ENCODE measurements at places on chromosomes 6 and 20.

- no peak overlapping the region for H3K27ac ChIP-seq
- no peaks in the 10 kb centered on the region for H3K4me1 ChIP-seq
- H3K4me3 ChIP-seq: no peak overlapping the region
- H3K36me3 ChIP-seq: no peaks in the 10 kb centered on the region
- H3K27me3 ChIP-seq: peaks cover 31% of the 10 kb centered on the region
These were observed 50.8 kb upstream of the NRN1 start for GRCh38 chr6:6057442-6058053.

GRCh38 chr20:58765780-58766179, 73.2 kb downstream of the NPEPL1 start:
- no peak overlapping the region for H3K4me3 ChIP-seq
- no peaks in the 10 kb centered on the region for H3K36me3 ChIP-seq
- no peak for DNase-seq
- H3K4me1 ChIP-seq: no peaks in the 10 kb centered on the region
- peaks cover 62% of the 10 kb centered on the region for H3K27me3 ChIP-seq
- no peak overlapping the region for H3K27ac ChIP-seq

- H3K27ac ChIP-seq: no peak overlapping the region
- no peak overlapping the region for H3K4me3 ChIP-seq
- no peak for DNase-seq
- no peaks in the 10 kb centered on the region for H3K27me3 ChIP-seq
- peaks cover 9% of the 10 kb centered on the region for H3K36me3 ChIP-seq
These were observed 557.4 kb upstream of the EYS start for GRCh38 chr6:66264376-66264775.

- no peak overlapping the region for H3K4me3 ChIP-seq
- H3K27ac ChIP-seq: no peak overlapping the region
- no peaks in the 10 kb centered on the region for H3K4me1 ChIP-seq
- H3K27me3 ChIP-seq: no peaks in the 10 kb centered on the region
- DNase-seq: no peak
These were observed 13.3 kb downstream of the HLA-DPB1 start for GRCh38 chr6:33088931-33089620.

- no peak for DNase-seq
- no peak overlapping the region for H3K27ac ChIP-seq
- no peaks in the 10 kb centered on the region for H3K4me1 ChIP-seq
- H3K36me3 ChIP-seq: no peaks in the 10 kb centered on the region
These were observed 49.1 kb downstream of the DAAM2 start for GRCh38 chr6:39841291-39841690.

DNA sequence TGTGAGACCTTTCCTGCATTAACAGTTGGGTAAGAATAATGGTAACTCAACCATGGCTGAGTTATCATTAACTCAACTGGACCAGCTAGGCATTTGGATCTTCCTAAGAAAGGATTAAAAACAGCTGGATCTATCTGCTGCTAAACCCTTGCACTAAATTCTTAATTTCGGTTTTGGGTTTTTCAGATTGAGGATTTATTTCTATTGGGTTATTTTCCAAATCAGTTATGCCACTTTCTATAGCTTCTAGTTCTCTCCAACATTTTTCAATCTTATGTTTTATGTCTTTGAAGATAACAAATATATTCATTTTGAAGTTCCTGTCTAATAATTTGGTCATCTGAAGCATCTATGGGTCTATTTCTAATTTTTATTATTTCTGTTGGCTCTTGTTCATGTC, 92.5 kb downstream of the KIF13A start:
- H3K36me3 ChIP-seq: peaks cover 33% of the 10 kb centered on the region
- peaks cover 16% of the 10 kb centered on the region for H3K27me3 ChIP-seq
- H3K4me3 ChIP-seq: no peak overlapping the region
- H3K4me1 ChIP-seq: no peaks in the 10 kb centered on the region

DNA sequence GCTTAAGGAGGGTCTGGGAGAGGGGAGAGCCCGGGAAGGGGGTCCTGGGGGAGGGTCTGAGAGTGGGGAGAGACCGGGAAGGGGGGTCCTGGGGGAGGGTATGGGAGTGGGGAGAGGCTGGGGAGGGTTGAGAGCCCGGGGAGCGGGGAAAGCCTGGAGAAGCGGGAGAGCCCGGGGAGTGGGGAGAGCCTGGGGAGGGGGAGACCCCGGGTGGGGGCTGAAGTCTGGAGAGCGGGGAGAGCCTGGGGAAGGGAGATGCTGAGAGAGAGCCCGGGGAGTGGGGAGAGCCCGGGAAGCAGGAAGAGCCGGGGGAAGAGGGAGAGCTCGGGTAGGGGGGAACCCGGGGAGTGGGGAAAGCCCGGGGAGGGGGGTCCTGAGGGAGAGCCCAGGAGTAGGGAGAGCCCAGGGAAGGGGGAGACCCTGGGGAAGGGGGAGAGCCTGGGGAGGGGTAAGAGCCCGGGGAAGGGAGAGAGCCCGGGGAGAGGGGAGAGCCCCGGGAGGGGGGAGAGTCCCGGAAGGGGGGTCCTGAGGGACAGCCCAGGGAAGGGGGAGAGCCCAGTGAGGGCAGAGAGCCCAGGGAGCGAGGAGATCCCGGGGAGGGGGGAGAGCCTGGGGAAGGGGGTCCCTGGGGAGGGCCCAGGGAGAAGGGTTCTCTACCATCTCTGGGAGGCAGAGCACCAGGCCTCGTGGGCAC, 148.5 kb downstream of the SYNDIG1 start:
- DNase-seq: no peak
- no peaks in the 10 kb centered on the region for H3K36me3 ChIP-seq
- H3K4me1 ChIP-seq: no peaks in the 10 kb centered on the region
- H3K27me3 ChIP-seq: peaks cover 23% of the 10 kb centered on the region
- no peak overlapping the region for H3K27ac ChIP-seq

- H3K27me3 ChIP-seq: peaks cover 34% of the 10 kb centered on the region
- H3K36me3 ChIP-seq: peaks cover under 1% of the 10 kb centered on the region
- H3K4me1 ChIP-seq: peaks cover 4% of the 10 kb centered on the region
- no peak overlapping the region for H3K27ac ChIP-seq
- DNase-seq: no peak
These were observed 4.2 kb upstream of the BMP6 start for GRCh38 chr6:7721649-7722048.

DNA sequence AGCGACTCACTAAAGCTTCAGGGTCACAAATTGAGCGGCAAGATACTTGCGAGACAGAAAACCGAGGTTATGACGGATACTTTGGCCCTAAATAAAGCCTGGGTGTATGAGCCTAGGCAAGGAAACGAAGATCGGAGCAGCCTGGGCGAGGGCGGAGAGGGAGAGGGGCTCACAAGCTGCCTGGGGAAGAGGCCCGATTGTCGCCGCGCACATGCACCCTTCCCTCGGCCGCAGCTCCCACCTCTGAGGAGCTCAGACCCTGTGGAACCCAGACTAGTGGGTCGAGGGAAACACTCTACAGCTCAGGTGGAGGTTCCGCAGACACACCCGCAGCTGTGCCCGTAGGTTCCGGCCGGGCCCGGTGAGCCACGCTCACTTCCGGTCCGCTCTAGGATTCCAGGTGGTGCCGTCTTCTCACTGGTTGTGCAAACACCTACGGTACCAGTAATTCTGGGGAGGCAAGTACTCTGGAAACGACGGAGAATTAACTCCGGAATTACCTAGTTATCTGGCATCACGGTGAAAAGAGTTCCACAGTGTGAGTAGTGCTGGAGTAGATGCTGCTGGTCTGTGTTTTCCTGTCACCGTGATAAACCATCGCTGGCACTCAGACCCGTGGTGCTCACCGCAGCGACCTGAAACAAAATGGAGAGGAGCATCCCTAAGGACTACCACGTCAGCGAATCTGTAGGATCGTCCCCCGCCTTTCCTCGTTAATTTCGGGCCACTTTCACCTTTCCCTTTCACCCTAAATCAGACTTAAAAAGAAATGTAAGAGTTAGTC, 61.5 kb downstream of the GPX5 start:
- H3K27me3 ChIP-seq: peaks cover 63% of the 10 kb centered on the region
- H3K4me3 ChIP-seq: peak overlapping the region; percentile 62
- no peak overlapping the region for H3K27ac ChIP-seq

- H3K36me3 ChIP-seq: no peaks in the 10 kb centered on the region
- no peak for DNase-seq
- H3K27ac ChIP-seq: no peak overlapping the region
These were observed 35.5 kb upstream of the ADTRP start for GRCh38 chr6:11814106-11814505.

- DNase-seq: no peak
- peaks cover 9% of the 10 kb centered on the region for H3K27me3 ChIP-seq
- no peak overlapping the region for H3K27ac ChIP-seq
- no peak overlapping the region for H3K4me3 ChIP-seq
- H3K4me1 ChIP-seq: no peaks in the 10 kb centered on the region
- no peaks in the 10 kb centered on the region for H3K36me3 ChIP-seq
These were observed 19.3 kb downstream of the ECT2L start for GRCh38 chr6:138815221-138815620.

- H3K27ac ChIP-seq: no peak overlapping the region
- H3K27me3 ChIP-seq: peaks cover 47% of the 10 kb centered on the region
- no peaks in the 10 kb centered on the region for H3K36me3 ChIP-seq
- no peak for DNase-seq
These were observed 27.3 kb downstream of the JPH2 start for GRCh38 chr20:44159711-44160110.

DNA sequence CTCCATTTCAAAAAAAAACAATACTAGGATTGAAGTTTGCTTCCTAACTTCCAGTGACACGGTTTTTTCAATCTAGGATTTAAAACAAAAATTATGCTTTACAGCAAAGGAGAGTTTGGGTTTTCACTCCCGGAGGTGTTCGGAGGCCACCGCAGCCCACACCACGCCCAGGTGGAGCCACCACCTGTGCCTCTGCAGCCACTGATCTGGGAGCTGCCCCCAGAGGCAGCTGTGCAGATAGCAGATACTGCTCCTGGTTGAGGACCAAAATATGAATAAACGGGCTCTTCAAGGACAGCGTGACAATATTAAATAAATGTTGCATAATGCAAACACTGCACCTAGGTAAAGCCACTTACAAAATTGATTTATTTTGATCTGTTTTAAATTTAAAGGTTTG, 30.2 kb downstream of the DLL1 start:
- peaks cover 35% of the 10 kb centered on the region for H3K27me3 ChIP-seq
- no peaks in the 10 kb centered on the region for H3K36me3 ChIP-seq
- H3K27ac ChIP-seq: no peak overlapping the region
- DNase-seq: peak; percentile 23
- no peaks in the 10 kb centered on the region for H3K4me1 ChIP-seq

- DNase-seq: no peak
- no peak overlapping the region for H3K27ac ChIP-seq
- peaks cover 18% of the 10 kb centered on the region for H3K4me1 ChIP-seq
- H3K4me3 ChIP-seq: no peak overlapping the region
- H3K27me3 ChIP-seq: peaks cover 3% of the 10 kb centered on the region
These were observed 15.5 kb upstream of the TCFL5 start for GRCh38 chr20:62876902-62877816.

DNA sequence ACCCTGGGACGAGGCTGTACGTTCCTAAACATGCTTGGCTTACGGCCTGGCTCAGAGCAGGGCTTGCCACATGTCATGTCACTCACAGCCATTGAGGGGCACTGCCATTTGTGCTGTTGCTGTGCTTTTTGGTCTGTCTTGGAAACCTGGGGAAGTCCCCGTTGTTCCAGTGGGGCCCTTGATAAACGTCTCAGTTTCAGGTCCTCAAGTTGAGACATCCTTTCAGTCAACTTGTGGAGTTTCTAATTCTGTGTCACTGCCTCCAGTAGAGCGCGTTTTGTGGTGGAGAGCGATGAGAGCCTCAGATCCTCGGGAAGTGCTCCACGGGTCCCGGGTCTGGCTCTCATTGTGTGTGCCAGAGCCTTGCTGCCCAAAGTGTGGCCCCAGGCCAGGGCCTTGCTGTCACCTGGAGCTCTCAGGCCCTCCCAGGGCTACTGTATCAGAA, 43.0 kb upstream of the CCR6 start:
- peaks cover 5% of the 10 kb centered on the region for H3K4me1 ChIP-seq
- peaks cover 4% of the 10 kb centered on the region for H3K27me3 ChIP-seq
- H3K4me3 ChIP-seq: no peak overlapping the region

GRCh38 chr6:46254331-46254730, 83.6 kb upstream of the ENPP5 start:
- H3K27me3 ChIP-seq: no peaks in the 10 kb centered on the region
- H3K27ac ChIP-seq: no peak overlapping the region
- no peaks in the 10 kb centered on the region for H3K36me3 ChIP-seq

DNA sequence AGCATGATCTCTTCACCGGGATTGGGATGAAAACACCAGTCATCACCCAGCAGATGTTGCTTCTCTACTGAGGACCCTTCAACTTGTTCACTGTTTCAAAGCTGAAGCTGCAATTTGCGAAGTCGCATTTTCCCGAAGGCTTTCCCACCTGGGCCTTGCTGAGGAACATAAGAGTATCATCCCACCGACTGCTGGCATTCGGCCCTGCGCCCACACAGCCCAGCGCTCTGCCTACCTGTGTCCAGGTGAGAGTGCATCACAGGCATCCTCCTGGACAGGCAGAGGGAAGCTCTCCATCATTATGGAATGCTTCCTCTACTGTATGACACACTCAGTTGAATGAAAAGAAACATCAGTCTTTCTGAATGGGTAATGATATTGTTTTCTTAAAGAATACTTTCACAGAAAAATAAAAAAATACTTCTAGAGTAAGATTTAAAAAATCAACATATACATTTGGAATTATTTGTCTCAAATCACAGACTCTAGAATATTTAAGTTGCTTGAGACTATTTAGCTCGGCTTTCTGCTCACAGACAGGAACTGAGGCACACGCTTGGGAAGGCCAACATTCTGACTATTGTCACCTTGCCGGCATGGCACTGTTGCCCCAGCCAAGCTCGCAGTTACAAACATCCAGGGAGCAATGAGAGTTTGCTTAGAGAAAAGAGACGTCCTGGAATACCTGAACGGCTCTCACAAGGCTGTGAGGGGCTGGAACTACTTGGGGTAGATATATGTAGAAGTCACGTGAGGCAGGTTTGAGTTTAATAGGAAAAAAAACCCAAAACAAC, 48.7 kb downstream of the FOXC1 start:
- H3K27ac ChIP-seq: no peak overlapping the region
- no peak overlapping the region for H3K4me3 ChIP-seq
- no peaks in the 10 kb centered on the region for H3K27me3 ChIP-seq
- DNase-seq: no peak
- no peaks in the 10 kb centered on the region for H3K36me3 ChIP-seq
- peaks cover 9% of the 10 kb centered on the region for H3K4me1 ChIP-seq

- H3K4me3 ChIP-seq: no peak overlapping the region
- H3K4me1 ChIP-seq: peaks cover 48% of the 10 kb centered on the region
- peak overlapping the region; percentile 92 for H3K27ac ChIP-seq
- DNase-seq: no peak
- H3K36me3 ChIP-seq: no peaks in the 10 kb centered on the region
- no peaks in the 10 kb centered on the region for H3K27me3 ChIP-seq
These were observed 114.7 kb upstream of the BACH2 start for GRCh38 chr6:90411292-90411781.

- H3K36me3 ChIP-seq: peaks cover 5% of the 10 kb centered on the region
- no peak overlapping the region for H3K4me3 ChIP-seq
- DNase-seq: no peak
- H3K27ac ChIP-seq: no peak overlapping the region
These were observed 199.8 kb downstream of the NFATC2 start for GRCh38 chr20:51342510-51343236.

GRCh38 chr6:107259951-107260350, 144.6 kb upstream of the BEND3 start:
- no peak overlapping the region for H3K4me3 ChIP-seq
- no peaks in the 10 kb centered on the region for H3K4me1 ChIP-seq
- no peaks in the 10 kb centered on the region for H3K27me3 ChIP-seq
- DNase-seq: no peak
